ENCODE measurements at places on chromosomes 2 and 18. TPM values are rescaled to one million over a fixed set of nuclear protein-coding genes. Genes with fewer than 3 reads are reported as not detected.

Gene TMEM247
- not detected for total RNA-seq

Gene SPP2
- not detected for total RNA-seq

Gene POTEF
- total RNA-seq, result not detected

Gene CFC1
- not detected for total RNA-seq

- peaks cover 70% of the 10 kb centered on the region for H3K4me1 ChIP-seq
- H3K36me3 ChIP-seq, result peaks cover 32% of the 10 kb centered on the region
- peak overlapping the region; percentile 74 for H3K27ac ChIP-seq
- peak overlapping the region; percentile 72 for H3K4me3 ChIP-seq
- H3K27me3 ChIP-seq, result peaks cover 4% of the 10 kb centered on the region
- DNase-seq, result peak; percentile 88
Measured at GRCh38 chr2:64988420-64989125, 626 bp upstream of the SLC1A4 start.

DNA sequence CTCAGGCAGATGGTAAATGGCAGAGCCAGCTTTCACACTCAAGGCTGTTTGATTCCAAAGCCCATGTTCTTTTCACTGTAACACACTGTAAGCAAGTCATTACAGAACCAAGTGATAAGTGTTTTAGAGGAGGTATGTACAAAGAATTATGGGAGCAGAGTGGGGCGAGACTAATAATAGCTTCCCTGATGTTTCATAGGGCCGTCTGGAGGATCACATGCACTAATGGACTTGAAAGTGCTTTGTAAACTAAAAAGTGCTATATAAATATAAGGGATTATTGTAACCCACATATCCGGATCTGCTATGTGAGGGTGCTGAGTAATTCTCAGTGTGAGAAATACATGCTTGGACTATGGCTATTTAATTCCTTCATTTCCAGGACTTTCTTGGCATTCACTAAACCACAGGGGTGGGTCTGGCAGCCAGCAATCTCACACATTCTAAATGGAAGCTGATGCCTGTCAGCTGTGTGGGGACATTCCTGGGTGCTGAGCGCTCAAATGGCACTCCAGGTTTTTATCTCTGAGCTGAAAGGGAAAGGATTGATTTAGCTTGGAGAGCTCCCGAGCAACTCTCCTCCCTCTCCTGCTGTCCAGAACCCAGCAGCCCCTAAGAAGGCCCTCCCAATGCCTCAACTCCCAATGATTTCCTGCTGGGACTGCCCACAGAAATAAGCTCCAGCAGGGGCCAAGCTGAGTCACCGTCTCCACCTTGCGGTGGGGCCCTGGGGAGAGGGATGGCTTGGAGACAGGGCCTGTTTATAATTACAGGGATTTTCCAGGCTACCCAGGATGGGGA, 222.8 kb downstream of the SOX11 start:
- no peaks in the 10 kb centered on the region for H3K27me3 ChIP-seq
- no peak overlapping the region for H3K4me3 ChIP-seq
- H3K36me3 ChIP-seq, result no peaks in the 10 kb centered on the region
- DNase-seq, result no peak
- H3K4me1 ChIP-seq, result no peaks in the 10 kb centered on the region

- no peaks in the 10 kb centered on the region for H3K27me3 ChIP-seq
- DNase-seq, result no peak
- no peak overlapping the region for H3K4me3 ChIP-seq
- H3K4me1 ChIP-seq, result peaks cover 7% of the 10 kb centered on the region
Measured at GRCh38 chr2:186426153-186427016, 59.7 kb upstream of the ZC3H15 start.

GRCh38 chr2:237101118-237101979, 15.7 kb downstream of the COPS8 start:
- no peak overlapping the region for H3K4me3 ChIP-seq
- DNase-seq, result no peak
- peaks cover 26% of the 10 kb centered on the region for H3K36me3 ChIP-seq
- no peaks in the 10 kb centered on the region for H3K27me3 ChIP-seq
- H3K27ac ChIP-seq, result no peak overlapping the region

- peaks cover 8% of the 10 kb centered on the region for H3K36me3 ChIP-seq
- DNase-seq, result no peak
- no peaks in the 10 kb centered on the region for H3K27me3 ChIP-seq
- H3K4me3 ChIP-seq, result no peak overlapping the region
Measured at GRCh38 chr2:28035163-28035690, 144.7 kb downstream of the BABAM2 start.

- H3K27ac ChIP-seq, result peak overlapping the region; percentile 9
- no peak overlapping the region for H3K4me3 ChIP-seq
- DNase-seq, result no peak
- no peaks in the 10 kb centered on the region for H3K27me3 ChIP-seq
- H3K36me3 ChIP-seq, result peaks cover 34% of the 10 kb centered on the region
- peaks cover 20% of the 10 kb centered on the region for H3K4me1 ChIP-seq
Measured at GRCh38 chr2:168002021-168002553, 245.3 kb downstream of the STK39 start.

DNA sequence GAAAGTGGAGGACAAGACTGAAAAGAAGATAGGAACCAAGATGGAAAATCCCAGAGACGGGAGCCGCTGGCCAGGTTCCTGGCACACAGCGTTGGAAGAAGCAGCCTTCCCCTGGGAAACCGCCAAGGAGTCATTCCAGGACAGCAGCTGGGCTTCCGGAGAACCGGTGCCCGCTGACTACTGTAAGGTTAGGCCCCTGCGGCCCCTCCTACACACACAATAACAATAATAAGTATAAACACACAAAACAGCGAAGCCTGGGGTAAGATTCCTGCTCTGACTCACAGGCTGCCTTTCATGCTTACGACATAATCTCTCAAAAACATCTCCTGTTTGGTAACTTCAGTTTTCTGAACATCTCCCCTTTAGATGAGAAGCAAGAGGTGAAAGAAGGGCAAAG, 28.1 kb upstream of the MYCN start:
- H3K4me1 ChIP-seq, result no peaks in the 10 kb centered on the region
- no peak overlapping the region for H3K4me3 ChIP-seq
- no peaks in the 10 kb centered on the region for H3K36me3 ChIP-seq

DNA sequence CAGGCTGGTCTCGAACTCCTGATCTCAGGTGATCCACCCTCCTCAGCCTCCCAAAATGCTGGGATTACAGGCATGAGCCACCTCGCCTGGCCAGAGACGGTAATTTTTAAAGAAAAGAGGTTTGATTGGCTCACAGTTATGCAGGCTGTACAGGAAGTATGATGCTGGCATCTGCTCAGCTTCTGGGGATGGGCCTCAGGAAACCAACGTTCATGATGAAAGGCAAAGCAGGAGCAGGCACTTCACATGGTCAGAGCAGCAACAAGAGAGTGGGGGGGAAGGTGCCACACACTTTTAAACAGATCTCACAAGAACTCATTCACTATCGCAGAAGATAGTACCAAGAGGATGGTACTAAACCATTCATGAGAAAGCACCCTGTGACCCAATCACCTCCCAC, 38.0 kb upstream of the GPD2 start:
- H3K36me3 ChIP-seq, result no peaks in the 10 kb centered on the region
- H3K27me3 ChIP-seq, result no peaks in the 10 kb centered on the region
- H3K27ac ChIP-seq, result no peak overlapping the region
- DNase-seq, result no peak

DNA sequence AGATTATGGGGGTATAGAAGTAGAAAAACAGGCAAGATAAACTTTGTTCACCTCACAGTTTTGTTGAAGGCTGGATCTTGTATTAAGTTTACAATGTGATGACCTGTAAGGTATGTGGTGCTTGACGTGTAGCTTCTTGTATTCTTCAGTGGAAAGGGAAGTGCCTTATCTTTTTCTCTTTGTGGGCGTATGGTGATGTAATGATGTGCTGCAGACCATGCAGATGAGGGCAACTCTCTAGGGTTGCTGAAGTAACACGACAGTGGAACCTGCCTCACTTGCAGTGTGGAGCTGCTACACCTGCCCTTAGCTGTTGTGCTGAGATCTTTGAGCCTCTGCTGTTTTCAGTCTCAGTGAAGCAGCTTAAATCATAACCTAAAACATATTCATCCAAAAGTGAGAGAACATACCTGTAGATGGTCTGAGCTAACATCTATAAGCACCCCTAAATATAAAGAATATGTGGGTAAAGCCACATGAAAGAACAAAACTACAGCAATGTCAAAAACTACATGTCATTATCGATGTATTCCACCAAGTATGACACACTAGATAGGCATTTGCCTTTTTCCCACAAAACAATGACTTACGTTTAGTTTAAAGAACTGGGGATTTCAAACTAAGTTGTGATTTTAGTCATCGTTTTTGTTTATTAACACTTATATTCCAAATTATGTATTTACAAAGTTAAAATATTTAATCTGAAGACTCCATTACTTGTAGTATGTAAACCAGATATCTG, 1144.1 kb downstream of the CNTNAP5 start:
- no peak overlapping the region for H3K27ac ChIP-seq
- DNase-seq, result no peak
- no peaks in the 10 kb centered on the region for H3K27me3 ChIP-seq
- H3K4me3 ChIP-seq, result no peak overlapping the region

DNA sequence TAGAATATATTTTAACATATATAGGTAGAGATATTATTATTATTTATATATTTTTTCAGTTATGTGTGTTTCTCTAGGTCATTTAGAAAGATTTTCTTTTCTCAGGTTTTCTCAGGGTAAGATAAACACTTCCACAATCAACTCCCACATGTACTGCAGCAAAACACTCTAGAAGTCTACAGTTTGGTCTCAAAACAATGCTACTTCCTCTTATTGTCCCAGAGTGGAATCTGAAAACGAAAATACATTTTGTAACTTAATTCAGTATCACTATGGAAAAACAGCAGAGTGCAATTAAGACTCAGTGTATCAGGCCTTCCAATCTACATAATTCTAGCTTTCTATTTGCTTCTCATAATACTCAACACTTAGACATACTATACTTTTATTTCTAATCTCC, 190.1 kb upstream of the SLC35G4 start:
- no peak for DNase-seq
- no peaks in the 10 kb centered on the region for H3K4me1 ChIP-seq
- no peak overlapping the region for H3K27ac ChIP-seq
- no peak overlapping the region for H3K4me3 ChIP-seq
- H3K36me3 ChIP-seq, result no peaks in the 10 kb centered on the region

DNA sequence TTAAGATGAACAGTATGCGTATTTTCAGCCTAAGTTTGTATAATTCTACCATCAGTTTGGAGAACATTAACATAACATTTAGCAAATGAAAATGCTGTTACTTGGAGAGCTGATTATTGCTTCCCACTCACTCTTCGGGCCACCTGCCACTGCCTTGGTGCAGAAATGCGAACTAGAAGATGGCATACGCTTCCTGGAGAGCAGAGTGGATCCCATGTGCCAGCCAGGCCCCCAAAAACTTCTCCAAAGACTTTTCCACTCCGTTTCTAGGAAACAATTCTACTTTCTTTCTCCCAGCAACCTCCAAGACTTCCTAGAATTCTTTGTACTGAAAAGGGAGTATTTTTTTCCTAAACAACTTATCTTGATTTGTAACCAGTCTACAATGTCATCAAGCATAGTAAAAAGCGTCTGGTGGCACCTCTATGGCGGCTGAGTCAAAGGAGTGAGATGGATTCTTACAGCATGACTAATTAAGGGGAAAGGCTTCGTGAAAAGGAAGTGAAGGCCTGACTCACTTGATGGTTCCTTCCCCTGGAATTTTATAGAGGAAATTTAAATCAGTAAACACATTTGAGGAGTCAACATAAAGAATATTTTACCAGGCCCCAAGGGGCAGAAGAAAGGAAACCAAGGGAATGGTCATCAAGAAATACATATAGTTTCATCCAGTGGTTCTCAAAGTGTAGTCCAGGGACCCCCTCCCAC, 36.6 kb downstream of the FEZ2 start:
- H3K4me3 ChIP-seq, result no peak overlapping the region
- H3K27me3 ChIP-seq, result no peaks in the 10 kb centered on the region
- no peak for DNase-seq
- no peak overlapping the region for H3K27ac ChIP-seq
- peaks cover 10% of the 10 kb centered on the region for H3K4me1 ChIP-seq

DNA sequence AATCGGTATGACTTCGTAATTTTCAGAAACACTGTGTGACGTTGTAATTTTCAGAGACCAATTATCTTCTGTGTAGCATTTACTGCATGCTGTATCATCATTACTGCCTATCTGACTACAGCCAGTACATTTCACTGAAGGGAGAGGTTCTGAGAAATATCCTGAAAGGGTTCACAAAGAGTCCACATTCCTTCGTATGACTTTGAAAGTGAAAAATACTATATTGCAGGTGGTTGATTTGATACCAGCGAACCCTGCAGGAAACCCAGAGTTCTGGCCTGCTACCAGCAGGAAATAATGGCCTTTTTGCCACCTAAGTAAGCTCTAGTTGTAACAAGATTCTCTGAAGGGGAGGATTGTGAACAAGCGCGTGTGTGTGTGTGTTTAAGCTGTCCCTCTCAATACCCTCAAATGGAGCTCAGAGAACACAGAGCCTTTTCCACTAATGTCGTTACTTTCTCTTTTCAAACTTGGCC, 155.5 kb downstream of the ARHGAP28 start:
- H3K4me3 ChIP-seq, result no peak overlapping the region
- no peak for DNase-seq
- H3K36me3 ChIP-seq, result no peaks in the 10 kb centered on the region
- H3K27me3 ChIP-seq, result no peaks in the 10 kb centered on the region
- H3K4me1 ChIP-seq, result no peaks in the 10 kb centered on the region

GRCh38 chr18:35880788-35881455, 91.6 kb upstream of the RMP24 start:
- H3K27ac ChIP-seq, result no peak overlapping the region
- peaks cover 4% of the 10 kb centered on the region for H3K27me3 ChIP-seq
- no peak for DNase-seq
- H3K4me1 ChIP-seq, result no peaks in the 10 kb centered on the region
- H3K36me3 ChIP-seq, result no peaks in the 10 kb centered on the region

DNA sequence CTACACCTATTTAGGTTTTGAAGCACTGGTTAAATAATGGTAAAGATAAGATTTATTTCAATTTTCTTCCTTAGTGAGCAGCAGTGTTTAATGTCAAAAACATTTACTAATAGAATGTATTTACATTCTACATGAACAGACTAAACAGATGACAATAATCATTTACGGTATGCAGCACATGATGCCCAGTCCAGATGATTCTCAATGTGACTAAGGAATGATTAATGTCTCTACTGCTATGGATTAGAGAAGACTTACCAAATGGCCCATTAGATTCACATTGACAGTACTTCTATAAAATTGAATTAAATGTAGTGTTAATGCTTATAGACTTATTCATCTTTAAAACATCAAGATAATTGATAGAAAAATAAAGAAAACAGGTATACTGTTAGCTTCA, 22.1 kb upstream of the SLC5A7 start:
- no peaks in the 10 kb centered on the region for H3K36me3 ChIP-seq
- no peak overlapping the region for H3K27ac ChIP-seq
- H3K27me3 ChIP-seq, result no peaks in the 10 kb centered on the region
- no peak for DNase-seq
- H3K4me1 ChIP-seq, result no peaks in the 10 kb centered on the region

DNA sequence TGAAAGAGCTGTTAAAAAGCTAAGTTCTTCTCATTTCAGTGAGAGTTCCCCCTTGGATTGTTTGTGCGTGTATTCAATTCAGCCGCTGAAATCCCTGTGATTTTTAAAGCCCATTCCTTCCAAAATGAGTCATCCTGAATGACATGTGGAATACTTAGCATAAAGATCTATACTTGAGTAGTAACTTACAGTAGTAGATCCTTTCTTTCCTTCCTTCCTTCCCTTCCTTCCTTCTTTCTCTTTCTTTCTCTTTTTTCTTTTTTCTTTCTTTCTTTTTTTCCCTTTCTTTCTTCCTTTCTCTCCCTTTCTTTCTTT, 18.2 kb upstream of the SOX11 start:
- H3K27ac ChIP-seq, result no peak overlapping the region
- H3K27me3 ChIP-seq, result peaks cover 13% of the 10 kb centered on the region
- no peak overlapping the region for H3K4me3 ChIP-seq
- no peaks in the 10 kb centered on the region for H3K36me3 ChIP-seq
- DNase-seq, result no peak
